ENCODE measurements at places on chromosomes 4 and X.

- no peak for DNase-seq
These were observed 272.1 kb upstream of the AGTR2 start for GRCh38 chrX:115898382-115899001.

- DNase-seq: no peak
These were observed 485 bp downstream of the AADAT start for GRCh38 chr4:170089274-170089667.

GRCh38 chr4:38858097-38858420 is 1.4 kb upstream of the TLR6 start:
- no peak for DNase-seq

- no peak for DNase-seq
These were observed 646.8 kb upstream of the INTU start for GRCh38 chr4:126986005-126986404.

- DNase-seq: no peak
These were observed 23.2 kb upstream of the PTTG2 start for GRCh38 chr4:37936889-37937498.

GRCh38 chr4:6271701-6272465 is 2.2 kb downstream of the WFS1 start:
- no peak for DNase-seq

GRCh38 chr4:124596816-124597215 is 115.7 kb downstream of the ANKRD50 start:
- DNase-seq: no peak

DNA sequence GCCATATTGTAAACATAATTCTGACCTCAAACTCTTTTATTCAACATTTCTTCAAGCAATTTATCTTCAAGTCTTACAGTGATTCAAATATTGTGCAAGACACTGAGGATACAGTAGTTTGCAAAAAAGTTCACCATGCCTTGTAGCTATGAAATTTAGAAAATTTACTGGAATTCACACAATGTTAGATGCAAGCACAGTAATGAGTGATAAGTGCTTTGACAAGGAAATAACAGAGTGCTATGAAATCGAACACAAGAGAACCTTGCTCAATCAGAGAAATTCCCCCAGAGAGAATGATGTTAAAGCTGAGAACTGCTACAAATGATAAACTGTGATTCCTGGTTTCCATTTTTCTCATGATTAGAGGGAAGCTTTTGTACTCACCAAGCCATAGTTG is 952.9 kb downstream of the FAT4 start:
- DNase-seq: no peak
